ENCODE measurements at places on chromosomes 1 and 21. TPM values are rescaled to one million over a fixed set of nuclear protein-coding genes. Genes with fewer than 3 reads are reported as not detected.

Gene CYP4Z1
- 0.30 TPM for total RNA-seq

DNA sequence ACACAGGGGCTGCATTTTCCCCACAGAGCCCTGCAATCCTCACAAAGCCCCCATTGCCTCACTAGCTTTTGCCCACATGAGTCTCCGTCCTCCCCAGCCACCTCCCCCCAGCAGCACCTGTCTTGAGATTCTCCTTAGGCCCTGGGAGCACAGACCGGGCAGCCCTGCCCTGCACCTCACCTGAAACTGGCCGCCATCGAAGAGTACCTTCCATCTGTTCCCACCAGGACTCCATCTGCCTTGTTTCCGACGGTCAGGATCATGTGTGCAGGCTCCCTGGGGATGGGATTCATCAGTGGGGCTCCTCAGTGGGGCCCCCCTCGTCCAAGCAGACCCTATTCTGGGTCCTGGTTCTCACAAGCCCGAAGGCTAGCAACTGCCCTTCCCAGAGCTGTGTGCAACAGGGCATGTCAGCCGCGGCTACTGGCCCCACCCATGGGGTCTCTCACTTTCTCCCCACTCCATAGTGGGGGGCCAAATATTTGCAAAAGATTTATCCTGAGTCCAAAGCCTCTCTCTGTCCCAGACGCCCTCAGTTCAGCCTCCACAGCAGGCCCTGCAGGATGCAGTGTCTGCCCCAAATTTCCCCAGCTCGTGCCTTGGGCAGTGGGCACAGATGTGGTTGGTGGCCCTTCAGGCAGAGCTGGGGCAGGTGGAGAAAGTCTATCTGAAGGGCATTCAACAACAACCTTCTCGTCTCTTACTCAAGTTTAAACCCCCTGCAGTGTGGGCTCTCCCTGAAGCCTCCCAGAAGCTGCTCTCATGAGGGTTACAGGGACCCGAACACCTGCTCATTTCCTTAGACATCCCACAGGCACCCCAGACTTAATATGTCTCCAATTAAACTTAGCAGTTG, 4.8 kb downstream of the PDZK1IP1 start:
- no peak for DNase-seq

DNA sequence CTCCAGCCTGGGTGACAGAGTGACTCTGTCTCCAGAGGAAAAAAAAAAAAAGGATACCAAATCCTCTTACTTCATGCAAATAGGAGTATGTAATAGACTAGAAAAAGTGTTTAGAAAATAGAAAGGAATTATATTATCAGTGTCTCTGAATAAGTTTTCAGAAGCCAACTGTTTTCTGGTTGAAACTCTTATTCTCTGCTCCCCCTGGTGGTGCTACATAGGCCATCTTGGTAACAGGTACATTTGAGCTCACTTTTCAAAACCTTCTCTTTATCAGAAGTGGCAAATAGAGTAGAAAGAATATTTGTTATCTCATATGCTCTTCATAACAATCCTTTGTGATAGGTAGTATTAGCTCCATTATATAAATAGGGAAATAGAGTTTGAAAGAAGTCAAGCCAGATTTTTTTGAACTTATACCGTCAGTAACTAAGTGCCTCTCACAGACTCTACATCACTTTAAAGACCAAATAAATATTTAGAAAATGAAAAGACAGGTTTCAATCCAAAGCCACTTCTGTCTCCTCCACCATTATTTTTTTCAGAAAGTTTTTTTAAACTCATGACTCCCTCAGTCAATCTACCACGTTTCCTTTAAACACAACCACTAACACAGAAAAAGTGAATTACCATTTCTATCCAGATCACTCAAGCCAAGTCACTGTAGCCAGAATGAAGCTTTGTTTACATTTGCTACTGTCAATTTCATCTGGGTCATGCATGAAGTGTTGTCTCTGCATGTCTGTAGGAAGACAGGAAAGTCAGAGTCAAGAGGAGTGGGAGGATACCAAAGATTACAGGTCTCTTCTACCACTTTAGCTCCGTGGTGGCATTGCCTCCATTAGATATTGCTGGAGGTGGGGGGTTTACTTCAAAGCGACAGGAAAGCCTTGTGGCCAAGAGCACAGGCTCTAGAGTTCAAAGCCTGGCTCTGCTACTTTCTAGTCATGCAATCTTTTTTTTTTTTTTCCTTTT, 45.6 kb downstream of the IL23R start:
- DNase-seq: no peak

GRCh38 chr21:30674312-30674711, 31.6 kb downstream of the KRTAP20-3 start:
- DNase-seq: no peak

Gene MATN1
- total RNA-seq: not detected

GRCh38 chr1:99546432-99547416, 99.2 kb upstream of the PALMD start:
- DNase-seq: no peak

GRCh38 chr1:11530731-11531311, 51.9 kb downstream of the DISP3 start:
- no peak for DNase-seq

GRCh38 chr1:236129306-236129705, 13.0 kb upstream of the GPR137B start:
- DNase-seq: no peak

DNA sequence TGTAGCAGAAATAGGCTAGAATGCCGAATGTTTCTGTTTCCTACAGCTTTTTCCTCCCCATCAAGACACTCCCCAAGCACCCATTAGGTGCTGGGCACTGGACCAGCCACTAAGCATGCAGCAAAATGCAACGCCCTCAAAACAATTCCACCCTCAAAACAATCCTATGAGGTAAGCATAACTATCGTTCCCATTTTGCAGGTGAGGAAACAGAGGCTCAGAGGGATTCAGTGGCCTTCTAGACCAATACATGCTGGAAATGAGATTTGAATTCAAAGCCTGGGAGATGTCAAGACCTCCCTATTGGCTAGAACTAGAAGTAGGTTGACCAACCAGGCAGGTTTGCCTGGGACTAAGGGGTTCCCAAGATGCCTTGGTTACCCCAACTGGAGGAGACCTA, 10.2 kb upstream of the ALDH4A1 start:
- no peak for DNase-seq

Gene ADCY10
- total RNA-seq: 0.47 TPM

Gene SPRR2A
- not detected for total RNA-seq

Gene MX2
- 7.1 TPM for total RNA-seq

- DNase-seq: peak; percentile 84
These were observed 101.2 kb downstream of the GDAP2 start for GRCh38 chr1:117828201-117828600.

DNA sequence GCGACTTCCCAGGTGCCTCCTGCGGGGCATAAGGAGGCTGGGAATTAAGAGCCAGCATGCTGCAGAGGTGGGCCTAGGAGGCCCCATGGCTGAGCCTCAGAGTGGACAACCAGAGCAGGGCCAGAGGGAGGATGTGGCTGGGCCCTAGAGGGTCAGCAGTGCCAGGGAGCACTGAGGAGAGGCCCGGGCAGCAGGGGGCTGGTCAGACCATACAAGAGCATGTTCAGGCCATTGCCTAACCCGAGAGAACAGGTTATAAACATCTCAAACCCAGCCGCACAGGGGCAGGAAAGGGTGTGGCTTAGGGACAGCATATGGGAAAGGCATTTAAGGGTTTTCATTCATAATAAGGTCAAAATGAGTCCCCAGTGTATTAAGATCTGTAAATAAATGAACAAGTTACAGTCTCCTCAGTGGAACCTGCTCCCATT, 51.1 kb downstream of the IER5 start:
- DNase-seq: no peak

DNA sequence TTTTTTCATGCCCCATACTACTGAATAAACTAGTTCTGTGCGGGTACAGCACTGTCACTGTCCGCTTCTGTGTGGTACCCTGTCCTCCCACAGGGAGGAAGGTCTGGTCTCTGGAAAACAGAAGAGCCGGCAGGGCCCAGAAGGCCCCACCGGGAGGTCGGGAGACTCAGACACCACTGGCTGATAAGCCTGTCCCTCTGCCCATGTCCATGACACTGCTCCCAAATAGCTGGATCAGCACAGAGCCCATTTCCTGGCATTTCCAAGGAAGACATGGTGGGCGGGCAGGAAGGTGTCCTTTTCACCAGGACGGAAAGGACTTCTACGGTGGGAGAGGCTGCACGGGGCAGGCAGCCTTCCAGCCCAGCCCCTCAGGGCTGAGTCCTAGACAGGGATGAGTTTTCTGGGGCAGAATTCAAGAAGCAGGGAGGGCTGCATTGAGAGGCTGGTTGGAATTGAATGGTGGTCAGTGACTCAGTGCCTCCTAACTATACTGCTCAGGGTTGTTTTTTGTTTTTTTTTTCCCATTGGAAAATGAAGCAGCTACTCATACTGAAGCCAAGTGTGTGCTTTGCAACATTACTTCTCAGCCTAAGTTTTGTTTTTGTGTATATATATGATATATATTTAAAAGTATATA, 7.1 kb downstream of the PSRC1 start:
- DNase-seq: no peak

DNA sequence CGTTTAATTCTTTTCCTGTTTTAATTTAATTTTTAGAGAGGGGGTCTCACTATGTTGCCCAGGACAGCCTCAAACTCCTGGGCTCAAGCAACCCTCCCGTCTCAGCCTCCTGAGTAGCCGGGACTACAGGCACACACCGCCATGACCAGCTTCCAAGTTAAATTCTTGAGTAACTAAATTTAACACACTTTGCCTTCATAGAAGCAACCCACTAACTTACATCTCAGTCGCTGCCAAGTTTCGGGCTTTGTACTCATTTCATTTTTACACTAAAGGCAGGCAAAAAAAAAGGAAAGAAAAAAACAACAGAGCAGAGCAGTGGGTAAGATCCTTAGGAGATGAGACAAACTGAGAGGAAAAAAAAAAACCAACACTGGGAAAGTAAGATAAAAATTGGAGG, 3.5 kb downstream of the TIAM1 start:
- no peak for DNase-seq

Gene FMOD
- 9.6 TPM for total RNA-seq

DNA sequence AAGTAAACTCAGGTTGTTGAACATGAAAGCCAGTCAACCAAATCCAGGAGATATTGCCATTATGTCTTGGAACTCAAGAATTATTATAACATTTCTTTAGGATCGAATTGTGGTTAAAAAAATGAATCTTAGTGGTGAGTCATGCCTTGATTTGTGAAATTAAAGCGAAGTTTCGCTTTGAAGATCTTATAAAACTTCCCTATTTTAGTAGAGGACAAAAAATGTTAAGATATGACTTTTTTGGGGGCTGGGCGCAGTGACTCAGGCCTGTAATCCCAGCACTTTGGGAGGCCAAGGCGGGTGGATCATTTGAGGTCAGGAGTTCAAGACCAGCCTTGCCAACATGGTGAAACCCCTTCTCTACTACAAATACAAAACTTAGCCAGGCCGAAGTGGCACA, 39.5 kb upstream of the PTBP2 start:
- no peak for DNase-seq

Gene SUSD4
- 8.2 TPM for total RNA-seq

- DNase-seq: peak; percentile 16
These were observed 8.0 kb upstream of the SYTL1 start for GRCh38 chr1:27333717-27334279.

Gene CD58
- total RNA-seq: 26.1 TPM

DNA sequence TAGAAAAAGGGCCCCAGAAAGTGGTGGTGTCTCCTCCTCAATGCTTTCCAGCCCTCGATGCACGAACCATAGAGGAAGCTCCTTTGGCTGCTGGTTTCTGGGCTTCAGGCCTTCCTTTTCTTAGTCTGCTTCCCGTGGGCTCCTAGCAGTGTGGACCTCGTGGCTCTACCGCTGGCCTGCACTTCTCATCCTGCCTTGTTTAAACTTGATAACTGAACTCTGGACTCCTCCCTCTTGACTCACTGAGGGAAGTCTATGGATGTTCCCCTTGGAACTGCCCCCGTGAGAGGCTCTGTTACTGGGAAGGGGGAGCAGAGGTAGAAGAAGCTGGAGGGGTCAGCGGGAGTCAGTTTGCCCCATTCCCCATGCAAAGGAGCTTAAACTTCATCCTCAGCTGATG, 75.3 kb upstream of the WDR26 start:
- DNase-seq: no peak

DNA sequence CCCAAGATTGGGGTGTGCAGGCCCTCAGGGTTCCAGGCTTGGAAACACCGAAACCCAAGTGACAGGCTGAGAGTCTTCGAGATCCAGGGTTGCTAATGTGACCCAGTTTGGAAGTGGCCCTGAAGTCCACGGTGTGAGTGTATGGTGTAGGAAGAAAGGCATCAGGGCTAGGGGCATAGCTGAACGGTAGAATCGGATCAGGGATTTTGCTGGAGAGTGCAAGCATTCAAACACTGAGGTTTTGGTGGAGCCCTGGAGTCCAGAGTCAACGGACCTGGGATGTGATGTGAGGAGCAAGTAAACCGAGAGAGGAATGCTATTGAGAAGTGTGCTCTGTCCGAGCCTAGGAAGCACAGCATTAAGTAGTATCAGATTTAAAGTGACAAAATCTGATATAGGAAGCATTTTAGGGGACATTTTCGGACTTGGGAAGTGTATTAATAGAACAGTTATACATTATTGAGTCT, 958 bp downstream of the NFYC start:
- no peak for DNase-seq

Gene CAPN9
- total RNA-seq: 0.32 TPM

DNA sequence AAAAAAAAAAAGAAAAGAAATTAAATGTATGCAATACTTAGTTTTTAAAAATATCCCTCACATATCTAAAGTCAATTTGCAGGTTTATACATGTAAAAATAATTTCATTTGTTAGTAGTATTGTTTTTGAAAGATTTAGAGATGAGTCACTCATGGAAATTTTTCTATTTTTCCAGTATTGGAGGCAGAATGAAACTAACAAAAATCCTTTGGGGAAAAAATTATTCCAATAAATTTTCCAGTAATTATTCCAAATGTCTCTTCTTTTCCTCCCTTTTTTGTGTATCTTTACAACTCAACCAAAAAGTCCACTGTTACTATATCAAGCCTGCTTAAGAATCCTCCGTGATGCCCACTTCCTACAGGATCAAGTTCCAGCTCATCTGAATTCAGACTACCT, 29.9 kb downstream of the MPZL1 start:
- no peak for DNase-seq

- no peak for DNase-seq
These were observed 24.6 kb upstream of the KIF1B start for GRCh38 chr1:10185759-10186158.

- peak; percentile 27 for DNase-seq
These were observed 36.4 kb downstream of the PDC start for GRCh38 chr1:186424539-186424938.
